Effector CD8-positive, alpha-beta T cell (primary cell): ENCODE measurements at places on chromosomes 1 and 21.
A peak's percentile ranks its signal among the peaks of the same experiment; 100 is the strongest.

DNA sequence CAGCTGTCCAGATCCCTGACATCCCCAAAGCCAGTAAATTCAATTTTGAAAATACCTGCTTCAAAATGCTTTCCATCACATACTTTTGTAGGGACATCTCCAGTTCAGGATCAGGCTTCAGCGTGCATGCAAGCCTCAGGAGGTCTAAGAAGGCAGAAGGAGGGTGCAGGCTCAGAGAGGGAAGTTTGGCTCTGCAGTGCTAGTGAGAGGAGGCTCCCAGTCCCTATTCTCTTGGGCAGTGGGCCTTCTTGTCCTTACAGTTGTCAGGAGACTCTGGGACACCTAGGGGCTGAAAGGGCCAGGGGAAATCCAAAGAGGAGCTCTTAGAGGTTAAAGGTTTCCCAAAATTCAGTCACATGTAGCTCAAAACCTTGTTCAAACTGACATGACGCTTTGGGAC lies 20.1 kb downstream of the ADCY10 start:
- DNase-seq: no peak

- DNase-seq: no peak
These were observed 243.2 kb upstream of the NR5A2 start for GRCh38 chr1:199784138-199784895.

DNA sequence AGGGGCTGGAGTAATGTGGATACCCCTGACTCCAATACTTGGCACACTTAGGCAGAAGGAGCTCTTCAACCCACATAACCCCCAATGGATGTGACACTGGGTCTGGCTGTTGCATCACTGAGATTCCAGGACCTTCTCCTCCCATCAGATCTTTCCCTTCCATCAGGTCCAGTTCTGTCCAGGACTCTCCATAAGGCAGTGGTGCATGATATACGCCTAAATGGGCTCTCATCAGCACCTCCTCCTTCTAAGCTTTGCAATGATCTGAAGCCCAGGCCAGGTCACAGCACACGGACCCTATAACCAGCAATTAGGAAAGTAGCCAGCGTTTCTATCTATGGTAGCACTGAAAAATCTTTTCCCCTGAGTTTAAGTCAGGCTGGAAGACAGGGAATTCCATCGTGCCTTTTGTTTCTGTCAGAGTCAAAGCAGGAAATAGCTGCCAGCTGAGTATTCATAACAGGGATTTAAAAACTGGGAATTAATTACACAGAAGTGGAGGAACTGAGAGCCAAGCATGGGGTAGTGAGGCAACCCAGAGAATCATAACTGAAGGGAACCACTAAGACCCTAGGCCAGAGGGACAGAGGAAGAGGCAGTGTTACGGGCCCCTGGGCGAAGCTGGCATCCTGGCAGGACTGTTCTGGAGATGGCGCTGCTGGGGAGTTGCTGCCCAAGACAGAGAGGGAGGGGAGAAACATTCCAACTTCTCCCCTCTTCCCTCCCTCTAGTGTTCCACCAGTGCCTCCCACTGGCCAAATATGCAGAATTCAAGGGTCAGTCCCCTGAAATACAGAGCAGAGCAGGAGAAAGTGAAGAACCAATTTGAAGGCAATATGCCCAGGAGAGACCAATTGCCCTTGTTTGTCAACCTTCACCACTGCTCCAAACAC lies 37.5 kb upstream of the HOOK1 start:
- DNase-seq: no peak

DNA sequence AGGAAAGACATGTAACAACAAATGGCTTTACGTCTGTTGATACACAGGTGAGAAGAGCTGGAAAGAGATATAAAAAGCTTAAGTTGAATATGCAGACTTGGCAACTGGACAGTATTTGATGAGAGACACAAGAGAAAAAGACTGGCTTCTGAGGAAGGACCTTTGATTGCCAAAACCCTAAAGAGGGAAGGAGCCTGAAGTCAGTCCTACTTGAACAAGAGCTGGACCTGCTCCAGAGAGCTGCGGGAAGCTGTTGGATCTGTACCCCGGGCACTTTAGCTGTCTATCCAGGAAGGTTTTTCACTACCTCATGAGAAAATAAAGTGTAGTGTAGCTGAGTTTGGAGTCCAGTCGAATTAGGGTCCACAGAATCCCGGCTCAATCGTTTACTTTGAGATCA lies 25.3 kb upstream of the LRRC8B start:
- DNase-seq: no peak

DNA sequence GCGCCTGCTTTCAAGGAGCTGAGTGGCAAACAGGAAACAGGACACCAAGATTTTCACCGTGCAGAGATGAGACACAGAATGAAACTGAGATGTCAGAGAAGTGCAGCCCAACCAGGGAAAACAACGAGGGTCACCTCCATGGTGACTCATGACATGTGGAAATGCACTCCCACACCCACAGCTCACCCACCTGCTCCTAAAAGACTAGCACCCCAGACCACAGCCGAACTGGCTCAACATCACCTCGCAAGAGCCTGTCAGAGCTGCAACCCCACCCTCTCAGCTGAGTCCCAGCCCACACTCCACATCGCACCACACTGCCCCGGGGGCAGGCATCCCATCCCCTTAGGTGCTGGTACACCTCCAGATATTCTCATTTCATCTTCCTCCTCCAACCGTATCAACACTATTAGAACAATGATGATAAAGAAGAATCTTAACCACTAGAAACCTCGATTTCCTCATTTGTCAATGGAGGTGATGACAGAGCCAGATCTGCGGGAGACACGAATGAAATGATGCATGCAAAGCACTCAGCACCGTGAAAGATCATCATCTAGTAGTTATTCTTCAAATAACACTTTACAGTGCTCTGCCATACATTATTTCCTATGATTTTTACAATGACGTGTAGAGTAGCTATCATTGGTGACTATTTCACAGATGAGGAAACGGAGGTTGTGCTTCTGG lies 103.2 kb downstream of the DMRTB1 start:
- DNase-seq: no peak

- no peak for DNase-seq
These were observed 25.6 kb downstream of the SLX9 start for GRCh38 chr21:44965251-44966022.

- DNase-seq: no peak
These were observed 31.3 kb downstream of the SLC1A7 start for GRCh38 chr1:53111073-53111556.

DNA sequence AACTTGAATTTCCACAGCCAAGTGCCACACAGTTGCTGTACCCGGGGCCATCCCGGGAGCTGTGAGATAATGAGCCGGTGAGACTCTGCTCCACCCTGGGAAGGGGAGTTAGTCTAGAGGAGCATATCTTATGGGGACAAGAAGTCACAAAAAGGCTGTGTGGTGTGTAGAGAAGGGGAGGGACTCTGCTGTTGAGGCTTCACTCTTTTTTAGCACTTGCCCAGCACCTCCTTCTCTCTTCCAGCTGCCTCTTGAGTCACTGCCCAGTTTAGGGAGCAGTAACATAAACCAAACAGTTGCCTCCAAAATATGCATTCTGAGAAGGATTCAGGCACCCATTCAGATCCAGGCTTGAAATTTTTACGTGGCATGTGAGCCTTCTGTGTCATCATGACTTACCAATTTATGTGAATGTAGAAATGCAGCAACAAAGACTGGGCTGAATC lies 744 bp upstream of the WDR26 start:
- DNase-seq: no peak

DNA sequence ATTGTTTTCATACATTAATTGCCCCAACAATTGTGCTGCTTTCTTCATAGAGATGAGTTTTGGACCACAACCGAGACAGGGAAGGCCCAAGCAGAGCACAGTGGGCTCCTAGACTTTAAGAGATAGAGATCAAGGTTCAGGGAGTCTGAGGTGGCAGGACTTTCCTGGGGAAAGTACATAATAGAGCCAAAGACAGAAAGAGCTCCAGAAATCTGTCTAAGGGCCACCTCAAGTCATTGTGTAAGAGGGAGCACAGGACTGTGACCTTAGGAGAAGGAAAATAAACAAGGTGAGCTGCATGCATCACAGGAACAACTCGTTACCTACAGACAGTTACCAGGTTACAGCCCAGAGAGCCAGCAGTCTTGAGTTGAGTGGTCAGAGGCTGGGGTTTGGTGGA lies 41.3 kb upstream of the CR2 start:
- no peak for DNase-seq

DNA sequence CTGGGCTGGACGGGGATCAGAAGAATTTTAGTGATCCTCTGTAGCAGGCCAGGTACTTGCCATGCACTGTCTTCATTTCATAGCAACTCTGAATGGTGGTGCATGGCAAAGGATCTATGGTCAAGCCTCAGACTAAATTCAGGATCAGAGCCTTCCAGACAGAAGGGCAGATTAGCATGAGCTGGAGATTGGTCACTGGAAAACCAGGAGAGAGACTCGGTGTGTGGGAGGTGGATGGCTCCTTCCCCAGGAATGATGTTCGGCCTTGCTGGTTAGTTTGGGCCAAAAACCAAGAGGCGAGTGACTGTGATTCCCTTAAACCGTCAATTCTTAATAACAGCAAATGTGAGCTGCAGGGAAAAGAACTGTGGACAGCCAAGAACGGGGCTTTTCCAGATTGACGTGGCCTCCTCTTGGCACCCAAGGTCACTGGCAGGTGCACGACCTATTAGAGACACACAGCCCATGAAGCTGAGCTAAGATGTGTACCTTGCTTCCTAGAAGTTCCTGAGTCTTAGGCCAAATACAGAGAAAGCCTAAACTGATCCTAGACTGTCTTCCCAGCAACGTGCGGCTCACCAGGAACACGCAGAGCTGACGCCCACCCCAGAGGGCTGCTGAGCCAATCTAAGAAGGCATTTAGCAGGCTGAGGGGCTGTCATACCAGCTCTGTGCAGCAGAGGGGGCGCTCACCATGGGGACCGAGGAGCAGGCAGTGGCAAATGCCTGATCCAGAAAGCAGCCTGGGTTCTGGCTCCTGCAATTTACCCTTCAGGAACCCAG lies 18.5 kb downstream of the ALDH4A1 start:
- peak; percentile 64 for DNase-seq

GRCh38 chr1:86775395-86775794 lies 71.0 kb downstream of the SH3GLB1 start:
- no peak for DNase-seq

GRCh38 chr1:229430761-229431283 lies 3.1 kb downstream of the ACTA1 start:
- DNase-seq: peak; percentile 6

GRCh38 chr1:36696261-36696940 lies 213.7 kb upstream of the CSF3R start:
- no peak for DNase-seq

DNA sequence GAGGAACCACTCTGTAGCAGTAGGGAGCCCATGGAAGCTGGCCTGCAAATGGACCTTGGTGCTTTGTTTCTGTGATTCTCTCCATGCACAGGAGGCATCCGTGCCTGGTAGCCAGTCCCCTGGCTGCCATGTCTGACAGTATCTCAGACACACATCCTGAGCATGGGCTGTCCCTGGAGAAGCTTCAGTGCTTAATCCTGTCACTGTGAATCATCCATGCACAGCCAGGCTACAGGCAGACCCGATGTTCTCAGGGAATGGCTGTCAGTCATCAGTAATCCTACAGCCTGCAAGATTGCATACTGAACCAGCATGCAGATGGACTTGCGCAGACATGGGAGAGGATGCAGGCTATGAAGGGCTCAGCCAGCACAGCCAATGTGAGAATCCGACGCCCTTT lies 606.3 kb upstream of the PLXNA2 start:
- no peak for DNase-seq

- no peak for DNase-seq
These were observed 44.7 kb downstream of the PRDM16 start for GRCh38 chr1:3113741-3114056.

GRCh38 chr1:27349784-27350662 lies 8.2 kb downstream of the SYTL1 start:
- no peak for DNase-seq

DNA sequence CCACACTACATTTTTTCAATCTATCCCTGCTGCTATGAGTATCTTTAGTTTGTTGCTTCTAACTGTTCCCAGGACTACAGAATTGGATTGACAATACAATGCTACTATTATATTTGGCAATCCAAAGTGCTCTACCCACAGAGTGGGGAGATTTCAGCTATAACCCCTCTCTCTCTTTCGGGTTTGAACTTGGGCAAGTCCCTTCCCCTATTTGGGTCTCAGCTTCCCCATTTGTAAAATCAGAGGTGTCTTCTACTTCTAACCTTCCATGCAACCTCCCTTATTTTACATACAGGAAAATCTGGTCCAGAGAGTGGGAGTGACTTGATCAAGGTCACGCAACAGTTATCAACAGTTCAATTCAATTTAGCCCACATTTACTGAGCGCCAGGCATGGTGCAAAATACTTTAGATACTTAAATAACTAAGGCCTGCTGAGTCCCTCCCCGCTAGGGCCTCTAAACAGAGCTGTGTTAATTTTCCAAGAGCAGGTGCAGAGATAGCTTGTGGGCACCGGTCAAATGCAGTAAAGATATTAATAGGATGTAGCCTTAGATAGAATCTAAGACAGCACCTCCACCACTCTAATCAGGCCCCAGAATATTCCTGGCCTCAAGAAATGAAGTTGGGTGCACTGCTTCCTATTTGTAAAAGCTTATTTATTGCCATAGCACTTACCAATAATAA lies 9.4 kb upstream of the GPX7 start:
- DNase-seq: no peak

- no peak for DNase-seq
These were observed 1.7 kb upstream of the CCNL2 start for GRCh38 chr1:1400576-1401456.

DNA sequence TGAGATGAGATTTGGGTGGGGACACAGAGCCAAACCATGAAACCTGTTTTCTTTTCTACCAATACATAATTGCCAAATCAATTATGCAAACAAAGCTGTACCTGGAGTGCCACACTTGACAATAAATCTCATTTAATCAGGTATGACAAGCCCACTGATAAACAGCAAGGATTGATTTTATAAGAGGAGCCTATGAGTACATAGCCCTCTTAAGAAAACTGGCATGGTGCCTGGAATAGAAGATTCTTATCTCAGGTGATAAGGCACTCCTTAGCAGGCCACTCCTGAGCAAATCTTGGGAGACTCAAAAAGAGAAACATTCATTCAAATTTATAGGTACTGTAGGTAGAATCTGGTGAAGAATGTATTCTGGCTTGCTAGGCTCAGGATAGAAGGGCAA lies 28.6 kb upstream of the PDE4B start:
- no peak for DNase-seq

DNA sequence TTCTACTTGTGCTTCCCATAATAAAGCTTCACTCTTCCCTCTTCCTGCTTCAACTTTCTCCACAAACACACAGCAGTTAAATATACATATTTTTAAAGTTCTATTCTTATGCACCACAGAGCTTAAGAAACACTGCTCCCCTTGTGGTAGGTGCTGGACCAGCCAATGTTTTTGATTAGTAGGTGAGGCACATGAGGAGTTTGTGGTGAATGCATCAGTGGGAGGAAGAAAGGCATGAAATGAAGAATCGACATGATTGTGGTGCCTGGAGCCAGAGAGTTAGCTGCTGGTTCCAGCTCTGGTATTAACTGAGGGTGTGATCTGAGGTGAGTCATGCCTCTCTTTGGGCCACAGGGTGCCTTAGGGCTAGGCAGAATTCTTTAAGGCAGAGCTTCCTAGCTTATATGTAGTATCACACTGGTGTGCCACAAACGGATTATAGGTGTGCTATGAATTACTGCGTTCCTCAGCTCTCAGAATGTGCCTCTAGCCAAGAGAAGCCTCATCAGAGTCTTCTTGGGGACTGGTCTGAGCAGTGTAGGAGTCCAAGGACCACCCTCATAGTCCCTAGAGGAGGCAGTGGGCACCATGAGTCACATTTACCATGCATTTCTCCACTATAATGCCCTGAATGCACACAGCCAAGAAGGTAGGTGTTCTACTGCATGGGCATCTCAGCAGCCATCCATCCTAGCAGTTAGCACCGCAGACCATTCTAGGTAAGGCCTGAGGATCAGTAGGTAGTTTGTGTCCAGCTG lies 97.4 kb upstream of the SGIP1 start:
- no peak for DNase-seq

- DNase-seq: no peak
These were observed 110.9 kb downstream of the RUNX1 start for GRCh38 chr21:34938089-34938764.
